ENCODE measurements at places on chromosomes 7 and 10. TPM values are rescaled to one million over a fixed set of nuclear protein-coding genes. Genes with fewer than 3 reads are reported as not detected.

- DNase-seq: no peak
Measured at GRCh38 chr7:94594882-94595281, 61.1 kb downstream of the SGCE start.

Gene NEUROG3
- not detected for total RNA-seq

- DNase-seq: peak; percentile 40
Measured at GRCh38 chr10:47048526-47048905, 137.3 kb downstream of the PTPN20 start.

GRCh38 chr10:99612167-99612831 is 7.9 kb downstream of the SLC25A28 start:
- DNase-seq: no peak

DNA sequence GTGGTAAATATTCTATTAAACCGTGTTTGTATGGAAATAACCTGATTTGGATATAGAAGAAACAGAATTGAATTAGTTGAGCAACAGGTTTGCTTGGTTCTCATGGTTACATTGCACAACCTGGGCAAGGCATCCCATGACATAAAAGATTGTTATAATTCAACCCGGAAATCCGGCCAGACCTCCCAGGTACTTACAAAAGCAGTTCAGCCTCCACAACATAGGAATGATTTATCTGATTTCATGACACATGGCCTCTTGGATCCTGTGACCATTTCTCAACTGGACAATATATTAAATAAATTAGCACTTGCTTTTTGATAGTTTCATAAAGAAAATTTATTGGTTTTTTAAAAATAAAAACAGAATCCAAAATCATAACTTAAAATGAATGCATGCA is 55.1 kb upstream of the PTPN12 start:
- peak; percentile 77 for DNase-seq

- DNase-seq: no peak
Measured at GRCh38 chr10:131261890-131262475, 49.5 kb downstream of the TCERG1L start.

DNA sequence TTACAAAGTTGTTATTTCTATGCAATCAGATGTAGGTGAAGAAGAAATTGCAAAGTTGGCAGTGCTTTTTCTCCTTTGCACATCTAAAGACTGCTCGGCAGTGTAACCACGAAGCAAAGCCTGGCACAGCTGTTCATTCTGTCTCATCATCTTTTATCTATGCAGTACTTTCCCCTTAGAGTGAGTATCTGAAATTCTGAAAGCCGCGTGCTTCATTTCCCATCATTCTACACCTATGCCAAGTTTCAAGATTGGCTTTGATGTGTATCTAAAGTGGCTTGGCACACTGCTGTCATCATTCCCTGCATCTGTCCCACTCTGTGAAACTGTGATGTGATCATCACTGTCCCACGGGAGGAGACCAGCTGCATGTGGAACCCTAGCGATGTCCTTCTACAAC is 15.2 kb downstream of the SOSTDC1 start:
- no peak for DNase-seq

DNA sequence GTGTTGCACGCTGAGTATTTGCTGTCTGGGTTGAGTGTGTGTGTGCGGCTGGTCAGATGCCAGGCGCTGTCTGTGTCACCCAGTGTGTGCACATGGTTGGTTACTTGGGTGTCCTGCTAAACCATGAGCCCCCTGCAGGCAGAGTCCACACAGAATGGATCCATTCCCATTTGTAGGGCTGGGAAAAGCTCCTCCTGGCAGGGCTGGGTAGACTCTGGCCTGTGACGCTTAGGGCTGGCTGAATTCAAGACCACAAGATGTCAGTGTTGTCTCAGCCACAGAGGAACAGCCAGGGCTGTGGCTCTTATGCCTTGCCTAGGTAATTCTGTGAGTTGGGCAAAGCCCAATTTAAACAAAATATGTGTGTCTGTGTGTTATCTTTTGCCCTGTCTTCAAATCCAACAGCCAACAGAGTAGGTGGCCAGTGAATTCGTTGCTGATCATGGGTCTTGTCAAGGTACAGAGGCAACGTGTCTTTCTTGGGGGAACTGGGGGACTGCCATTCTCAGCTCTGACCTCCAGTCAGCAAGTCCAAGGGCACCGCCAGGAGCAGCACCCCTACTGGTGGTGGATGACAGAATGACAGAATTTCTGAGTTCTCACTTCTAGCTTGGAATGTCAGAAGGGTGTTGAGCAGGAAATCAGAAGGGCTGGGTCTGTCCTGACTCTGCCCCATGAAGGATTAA is 285.1 kb downstream of the CCSER2 start:
- DNase-seq: no peak

- DNase-seq: peak; percentile 24
Measured at GRCh38 chr7:44052771-44053365, 8.4 kb downstream of the DBNL start.

DNA sequence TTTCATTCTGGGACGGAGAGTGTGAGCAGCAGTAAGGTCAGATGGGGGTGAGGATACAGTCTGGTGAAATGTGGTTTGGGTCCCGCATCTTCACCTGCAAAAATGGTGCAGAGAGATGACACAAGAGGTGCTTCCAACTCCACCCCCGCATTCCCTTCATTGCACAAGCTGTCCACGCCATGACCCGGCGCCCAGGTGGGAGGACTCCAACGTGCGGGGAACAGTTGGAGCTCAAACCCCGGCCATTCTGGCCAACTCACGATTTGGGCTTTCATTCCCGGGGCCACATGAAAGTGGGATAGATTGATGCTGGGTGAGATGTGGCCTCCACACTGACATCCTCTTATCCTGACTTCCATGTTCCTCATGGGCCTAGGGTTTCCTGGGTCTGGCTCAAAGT is 34.6 kb upstream of the ZNF273 start:
- peak; percentile 37 for DNase-seq

DNA sequence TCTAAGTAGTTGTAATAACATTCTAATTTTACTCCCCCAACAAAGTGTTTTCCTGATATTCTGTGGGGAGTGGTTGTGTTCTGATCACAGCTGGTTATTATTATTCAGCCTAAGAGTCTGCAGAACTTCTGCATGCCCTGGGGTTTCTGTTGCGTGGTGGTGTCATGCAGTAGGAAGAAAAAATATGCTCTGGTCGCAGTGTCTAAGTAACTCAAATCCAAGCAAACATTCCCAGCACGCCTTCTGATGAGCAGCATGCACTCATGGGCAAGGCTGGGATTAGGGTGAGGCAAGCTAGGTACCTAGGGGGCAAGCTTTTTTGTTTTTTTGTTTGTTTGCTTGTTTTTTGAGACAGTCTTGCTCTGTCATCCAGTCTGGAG is 112.8 kb upstream of the KMT2E start:
- DNase-seq: no peak

DNA sequence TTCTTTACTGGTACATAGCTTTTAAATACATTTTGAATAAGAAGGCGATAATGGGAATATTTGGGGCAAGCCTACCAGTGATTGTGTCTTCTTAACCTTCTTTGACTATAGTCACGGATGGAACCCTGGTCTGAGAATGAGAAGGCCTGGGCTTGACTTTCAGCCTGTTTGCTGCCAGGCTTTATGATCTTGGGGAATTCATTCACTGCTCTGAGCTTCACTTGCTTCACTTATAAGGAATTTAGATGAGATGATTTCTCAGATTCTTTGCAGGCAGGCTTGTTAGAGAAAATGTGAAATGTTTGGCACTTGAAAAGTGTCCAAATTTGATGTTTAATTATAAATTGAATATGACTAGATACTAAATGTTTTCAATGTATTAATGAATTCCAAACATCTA is 42.5 kb downstream of the NUP205 start:
- no peak for DNase-seq

- DNase-seq: no peak
Measured at GRCh38 chr10:127406018-127406550, 143.0 kb upstream of the NPS start.

Gene SMKR1
- total RNA-seq: 2.2 TPM

- DNase-seq: no peak
Measured at GRCh38 chr7:118152149-118152548, 31.8 kb upstream of the LSM8 start.

Gene HGF
- 20.9 TPM for total RNA-seq
